ENCODE measurements at places on chromosomes 4 and X.

DNA sequence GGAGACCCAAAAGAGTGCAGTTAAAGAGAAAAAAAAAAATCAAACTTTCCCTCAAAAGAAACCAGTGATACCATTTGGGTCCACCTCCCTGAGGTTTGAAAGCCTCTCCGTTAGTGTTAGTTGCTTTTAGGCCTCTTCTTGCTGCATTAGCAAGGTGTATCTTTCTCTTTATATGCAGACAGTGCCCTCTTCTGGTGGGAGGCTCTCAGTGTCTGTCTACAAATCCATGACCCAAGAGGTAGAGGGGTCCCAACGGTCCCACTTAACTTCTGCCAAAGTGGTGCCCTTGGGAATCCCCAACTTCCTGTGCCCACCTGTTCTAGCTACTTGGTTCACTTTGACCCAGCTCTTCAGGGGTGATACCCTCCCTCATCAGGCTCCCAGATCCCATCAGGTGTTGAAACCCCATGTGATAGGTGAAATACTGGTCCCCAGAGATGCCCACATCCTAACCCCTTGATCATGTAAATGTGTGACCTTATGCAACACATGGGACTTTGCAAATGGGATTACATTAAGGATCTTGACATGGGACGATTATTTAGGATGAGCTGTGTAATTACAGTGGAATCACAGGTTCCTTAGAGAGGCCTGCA, 63.7 kb upstream of the CD99 start:
- no peak overlapping the region for H3K27ac ChIP-seq
- no peaks in the 10 kb centered on the region for H3K27me3 ChIP-seq
- peak; percentile 24 for DNase-seq
- H3K4me1 ChIP-seq = no peaks in the 10 kb centered on the region
- peaks cover 20% of the 10 kb centered on the region for H3K36me3 ChIP-seq

- H3K4me1 ChIP-seq = no peaks in the 10 kb centered on the region
- no peak overlapping the region for H3K4me3 ChIP-seq
Observed at GRCh38 chr4:90030953-90031352, 96.2 kb upstream of the CCSER1 start.

DNA sequence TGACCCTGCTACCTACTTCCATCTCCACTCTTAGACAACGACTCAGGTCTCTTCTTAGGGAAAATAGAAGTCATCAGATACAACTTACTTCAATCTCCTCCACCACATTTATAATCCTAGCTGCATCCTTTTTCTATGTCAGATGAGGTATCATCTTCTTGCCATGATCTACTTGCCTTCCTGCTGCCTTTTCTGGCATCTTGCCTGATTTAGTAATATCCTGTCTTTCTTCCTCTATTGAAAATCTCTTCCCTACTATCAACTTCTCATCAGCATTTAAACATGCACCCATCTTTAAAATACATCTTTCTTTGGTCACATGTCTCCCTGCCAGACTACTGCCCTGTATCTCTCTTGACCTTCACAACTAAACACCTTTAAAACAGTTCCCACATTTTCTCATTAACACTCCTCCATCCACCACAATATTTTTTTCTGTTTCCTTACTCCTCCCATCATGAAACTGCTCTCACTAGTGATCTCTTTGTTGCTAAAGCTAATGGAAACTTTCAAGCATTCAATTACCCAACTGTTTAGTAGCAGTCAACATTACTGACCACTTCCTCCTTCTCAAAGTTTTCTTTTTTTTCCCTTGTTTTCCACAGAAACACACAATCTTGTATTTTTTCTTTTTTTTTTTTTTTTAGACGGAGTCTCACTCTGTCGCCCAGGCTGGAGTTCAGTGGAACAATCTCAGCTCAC, 100.8 kb upstream of the CXorf66 start:
- DNase-seq = no peak
- no peaks in the 10 kb centered on the region for H3K4me1 ChIP-seq
- H3K4me3 ChIP-seq = no peak overlapping the region
- no peaks in the 10 kb centered on the region for H3K36me3 ChIP-seq
- H3K27me3 ChIP-seq = no peaks in the 10 kb centered on the region

GRCh38 chr4:144347121-144347520, 206.6 kb upstream of the GYPA start:
- H3K4me1 ChIP-seq = no peaks in the 10 kb centered on the region
- H3K4me3 ChIP-seq = no peak overlapping the region
- H3K27ac ChIP-seq = no peak overlapping the region
- H3K27me3 ChIP-seq = no peaks in the 10 kb centered on the region
- H3K36me3 ChIP-seq = no peaks in the 10 kb centered on the region

DNA sequence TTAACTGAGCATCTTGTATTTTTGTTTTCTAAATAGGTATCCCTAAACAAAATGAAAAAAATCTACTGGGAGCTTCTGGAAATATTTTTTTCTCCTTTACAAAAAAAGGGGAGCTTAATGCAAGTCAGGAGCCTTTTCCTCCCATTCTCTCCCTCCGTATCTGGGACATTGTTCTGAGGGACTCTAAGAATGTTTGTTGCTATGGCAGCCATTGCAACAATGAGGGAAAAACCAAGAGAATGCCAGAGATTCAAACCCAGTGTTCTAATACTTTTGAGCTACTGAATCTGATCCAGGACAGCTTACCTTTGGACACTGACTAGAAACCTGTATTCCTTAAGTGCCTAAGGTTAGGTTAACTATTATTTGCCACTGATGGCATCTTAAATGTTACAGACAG, 485.7 kb upstream of the HS3ST1 start:
- H3K27ac ChIP-seq = no peak overlapping the region
- no peaks in the 10 kb centered on the region for H3K4me1 ChIP-seq
- DNase-seq = no peak
- H3K27me3 ChIP-seq = no peaks in the 10 kb centered on the region

DNA sequence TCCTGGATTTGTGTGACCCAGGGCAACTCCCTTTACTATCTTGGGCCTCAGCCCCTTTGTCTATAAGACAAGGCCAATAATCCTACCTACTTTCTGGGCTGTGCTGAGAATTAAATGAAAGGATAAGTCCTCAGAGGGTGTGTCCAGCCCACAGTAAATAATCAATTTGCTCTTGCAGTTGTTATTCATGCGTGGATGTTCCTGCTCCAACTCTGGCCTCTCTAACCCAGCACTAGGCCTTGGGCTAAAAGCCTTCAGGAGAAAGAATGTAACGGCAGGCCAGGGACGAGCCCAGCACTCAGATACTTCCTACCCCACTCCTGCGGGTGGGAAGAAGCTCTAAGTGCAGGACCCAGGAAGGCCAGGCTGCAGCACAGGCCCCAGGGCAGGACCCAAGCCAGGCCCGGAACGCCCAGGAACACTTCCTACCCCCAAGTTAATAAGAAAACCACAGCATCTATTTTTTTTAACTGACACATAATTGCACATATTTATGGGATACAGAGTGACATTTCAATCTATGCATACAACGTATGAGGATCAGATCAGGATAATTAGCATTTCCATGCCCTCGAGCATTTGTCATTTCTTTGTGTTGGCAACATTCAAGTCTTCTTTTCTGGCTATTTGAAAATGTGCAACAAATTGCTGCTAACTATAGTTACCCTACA, 179.6 kb upstream of the RBPJ start:
- DNase-seq = peak; percentile 34
- H3K4me3 ChIP-seq = no peak overlapping the region
- peak overlapping the region; percentile 15 for H3K27ac ChIP-seq
- H3K36me3 ChIP-seq = no peaks in the 10 kb centered on the region
- no peaks in the 10 kb centered on the region for H3K27me3 ChIP-seq
- H3K4me1 ChIP-seq = peaks cover 9% of the 10 kb centered on the region

DNA sequence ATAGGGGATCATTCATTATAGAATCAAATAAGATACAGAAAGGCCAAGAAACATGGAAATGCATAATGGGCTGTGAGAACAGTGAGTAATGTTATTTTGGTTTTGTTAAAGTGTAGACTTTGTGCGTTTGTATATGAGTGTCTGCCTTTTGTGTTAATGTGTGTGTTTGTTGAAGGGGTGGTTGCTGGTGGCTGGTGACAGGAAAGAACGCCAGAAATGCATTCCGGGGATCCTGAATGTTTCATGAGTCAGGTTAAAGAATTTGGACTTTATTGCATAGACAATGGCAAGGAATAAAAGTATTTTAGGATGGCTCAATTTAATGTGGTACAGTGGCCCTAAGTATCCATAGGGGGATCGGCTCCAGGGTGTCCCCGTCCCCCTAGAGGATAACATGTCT, 1228.9 kb downstream of the PCDH7 start:
- no peak overlapping the region for H3K27ac ChIP-seq
- no peak for DNase-seq
- H3K36me3 ChIP-seq = no peaks in the 10 kb centered on the region
- H3K4me1 ChIP-seq = no peaks in the 10 kb centered on the region

GRCh38 chr4:42871261-42871660, 21.3 kb upstream of the GRXCR1 start:
- no peaks in the 10 kb centered on the region for H3K36me3 ChIP-seq
- no peak for DNase-seq
- H3K4me1 ChIP-seq = no peaks in the 10 kb centered on the region
- H3K27me3 ChIP-seq = peaks cover 5% of the 10 kb centered on the region
- no peak overlapping the region for H3K4me3 ChIP-seq

GRCh38 chr4:27316176-27316575, 455.5 kb downstream of the STIM2 start:
- H3K4me3 ChIP-seq = no peak overlapping the region
- H3K27ac ChIP-seq = no peak overlapping the region
- DNase-seq = no peak
- H3K36me3 ChIP-seq = no peaks in the 10 kb centered on the region
- H3K27me3 ChIP-seq = no peaks in the 10 kb centered on the region

DNA sequence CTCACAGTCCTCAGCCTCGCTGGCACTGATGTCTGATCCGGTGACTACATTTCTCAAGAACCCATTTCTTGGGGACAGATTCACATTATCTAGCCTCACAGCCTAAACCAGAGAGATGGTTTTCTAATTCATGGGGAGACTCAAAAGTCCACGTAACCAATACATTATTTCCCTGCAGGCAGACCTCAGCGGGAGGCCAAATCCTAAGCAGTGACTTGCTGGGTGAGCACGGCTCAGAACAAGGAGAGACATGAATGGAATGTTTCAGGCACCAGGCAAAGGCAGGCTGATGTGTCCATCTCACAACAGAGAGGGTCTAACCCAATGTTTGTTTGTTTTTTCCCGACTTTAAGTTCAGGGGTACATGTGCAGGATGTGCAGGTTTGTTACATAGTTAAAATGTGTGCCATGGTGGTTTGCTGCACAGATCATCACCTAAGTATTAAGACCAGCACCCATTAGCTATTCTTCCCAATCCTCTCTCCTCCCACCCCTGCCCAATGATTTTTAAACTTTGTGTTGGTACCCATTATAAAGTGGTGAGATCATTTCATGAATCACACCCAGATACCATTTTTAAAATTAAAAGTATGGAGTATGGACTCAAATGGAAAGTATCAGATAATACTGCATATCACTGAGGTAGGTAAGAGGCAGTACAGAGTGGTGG, 53.3 kb downstream of the SCD5 start:
- no peak overlapping the region for H3K27ac ChIP-seq
- DNase-seq = no peak
- no peaks in the 10 kb centered on the region for H3K4me1 ChIP-seq

- H3K4me3 ChIP-seq = peak overlapping the region; percentile 72
- H3K27ac ChIP-seq = peak overlapping the region; percentile 91
- no peaks in the 10 kb centered on the region for H3K36me3 ChIP-seq
- DNase-seq = no peak
- H3K4me1 ChIP-seq = peaks cover 10% of the 10 kb centered on the region
Observed at GRCh38 chr4:70703619-70704214, 15.4 kb downstream of the UTP3 start.

- H3K4me1 ChIP-seq = no peaks in the 10 kb centered on the region
- DNase-seq = no peak
- H3K36me3 ChIP-seq = no peaks in the 10 kb centered on the region
- H3K27me3 ChIP-seq = no peaks in the 10 kb centered on the region
- H3K27ac ChIP-seq = no peak overlapping the region
- H3K4me3 ChIP-seq = no peak overlapping the region
Observed at GRCh38 chr4:176638992-176639391, 153.7 kb downstream of the VEGFC start.
